MV-4-11 (cell line): ENCODE measurements at places on chromosomes 3 and 15.
A peak's percentile ranks its signal among the peaks of the same experiment; 100 is the strongest.

DNA sequence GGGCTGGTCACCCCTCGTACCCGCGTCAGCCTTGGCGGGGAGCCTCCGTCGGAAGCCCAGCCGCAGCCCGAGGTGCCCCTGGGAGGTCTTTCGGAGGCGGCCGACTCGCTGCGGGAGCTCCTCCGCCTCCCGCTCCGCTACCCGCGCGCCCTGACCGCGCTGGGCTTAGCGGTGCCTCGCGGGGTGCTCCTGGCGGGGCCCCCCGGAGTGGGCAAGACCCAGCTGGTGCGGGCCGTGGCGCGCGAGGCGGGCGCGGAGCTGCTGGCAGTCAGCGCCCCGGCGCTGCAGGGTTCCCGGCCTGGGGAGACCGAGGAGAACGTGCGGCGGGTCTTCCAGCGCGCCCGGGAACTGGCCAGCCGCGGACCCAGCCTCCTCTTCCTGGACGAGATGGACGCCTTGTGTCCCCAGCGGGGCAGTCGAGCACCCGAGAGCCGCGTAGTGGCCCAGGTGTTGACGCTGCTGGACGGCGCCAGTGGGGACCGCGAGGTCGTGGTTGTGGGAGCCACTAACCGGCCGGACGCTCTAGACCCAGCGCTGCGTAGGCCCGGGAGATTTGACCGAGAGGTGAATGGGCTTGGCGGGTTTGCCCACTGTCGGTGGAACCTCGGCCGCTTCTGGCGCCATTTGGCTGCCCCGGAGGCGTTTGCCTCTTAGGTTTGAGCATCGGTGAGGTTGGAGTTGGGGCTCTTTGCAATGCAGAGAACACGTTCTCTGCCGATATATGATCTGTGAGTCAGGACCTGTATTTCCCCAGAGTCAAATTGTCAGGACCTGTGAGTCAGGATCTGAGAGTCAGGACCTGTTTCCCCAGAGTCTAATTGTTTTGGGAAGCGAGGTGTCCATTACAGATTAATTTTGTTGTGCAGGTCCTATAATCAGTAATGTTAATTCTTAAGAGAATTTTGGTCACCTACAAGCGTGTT, 24.9 kb upstream of the GATM start:
- peak; percentile 25 for DNase-seq

GRCh38 chr3:59957150-59957549, 907.3 kb upstream of the CFAP20DC start:
- no peak for DNase-seq

- no peak for DNase-seq
Observed at GRCh38 chr3:52503788-52504424, 8.8 kb downstream of the STAB1 start.

DNA sequence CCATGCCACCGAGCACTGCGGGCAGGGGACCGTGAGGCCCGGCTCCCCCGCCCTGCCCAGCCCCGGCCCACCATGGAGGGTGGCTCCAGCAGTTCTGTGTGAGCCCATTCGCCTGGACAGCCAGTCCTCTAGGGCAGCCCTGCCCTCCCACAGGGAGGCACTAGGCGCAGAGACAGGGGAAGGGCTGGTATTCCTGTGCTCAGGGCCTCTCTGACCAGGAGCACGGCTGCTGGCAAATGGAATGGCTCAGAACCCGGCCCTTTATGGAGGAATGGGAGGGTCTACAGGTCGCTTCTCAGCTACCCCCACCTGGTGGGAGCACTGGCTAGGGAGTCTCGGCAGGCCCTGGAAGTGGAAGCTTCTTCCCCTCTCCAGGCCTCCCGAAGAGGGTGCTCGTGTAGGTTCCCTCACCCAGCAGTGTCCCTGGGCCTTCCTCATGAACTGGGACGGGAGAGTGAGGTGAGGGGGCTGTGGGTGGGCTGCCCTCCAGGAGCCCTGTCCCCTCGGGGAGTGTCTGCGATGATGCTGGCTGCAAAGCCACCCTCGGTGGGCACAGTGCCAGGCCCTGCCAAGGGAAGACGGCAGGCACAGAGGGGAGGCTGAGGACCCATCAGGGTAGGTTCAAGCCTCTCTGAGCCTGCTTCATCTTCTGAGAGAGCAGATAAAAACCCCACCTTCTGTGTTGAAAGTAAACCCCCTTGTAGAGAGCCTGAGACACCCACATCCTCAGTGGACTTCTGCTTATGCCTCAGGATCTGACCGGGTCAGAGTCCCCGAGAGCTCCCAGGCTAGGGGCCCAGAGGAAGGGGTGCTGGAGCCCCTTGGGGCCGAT, 1.5 kb downstream of the MELTF start:
- no peak for DNase-seq

- peak; percentile 91 for DNase-seq
Observed at GRCh38 chr3:31043184-31043819, 148.8 kb upstream of the GADL1 start.

DNA sequence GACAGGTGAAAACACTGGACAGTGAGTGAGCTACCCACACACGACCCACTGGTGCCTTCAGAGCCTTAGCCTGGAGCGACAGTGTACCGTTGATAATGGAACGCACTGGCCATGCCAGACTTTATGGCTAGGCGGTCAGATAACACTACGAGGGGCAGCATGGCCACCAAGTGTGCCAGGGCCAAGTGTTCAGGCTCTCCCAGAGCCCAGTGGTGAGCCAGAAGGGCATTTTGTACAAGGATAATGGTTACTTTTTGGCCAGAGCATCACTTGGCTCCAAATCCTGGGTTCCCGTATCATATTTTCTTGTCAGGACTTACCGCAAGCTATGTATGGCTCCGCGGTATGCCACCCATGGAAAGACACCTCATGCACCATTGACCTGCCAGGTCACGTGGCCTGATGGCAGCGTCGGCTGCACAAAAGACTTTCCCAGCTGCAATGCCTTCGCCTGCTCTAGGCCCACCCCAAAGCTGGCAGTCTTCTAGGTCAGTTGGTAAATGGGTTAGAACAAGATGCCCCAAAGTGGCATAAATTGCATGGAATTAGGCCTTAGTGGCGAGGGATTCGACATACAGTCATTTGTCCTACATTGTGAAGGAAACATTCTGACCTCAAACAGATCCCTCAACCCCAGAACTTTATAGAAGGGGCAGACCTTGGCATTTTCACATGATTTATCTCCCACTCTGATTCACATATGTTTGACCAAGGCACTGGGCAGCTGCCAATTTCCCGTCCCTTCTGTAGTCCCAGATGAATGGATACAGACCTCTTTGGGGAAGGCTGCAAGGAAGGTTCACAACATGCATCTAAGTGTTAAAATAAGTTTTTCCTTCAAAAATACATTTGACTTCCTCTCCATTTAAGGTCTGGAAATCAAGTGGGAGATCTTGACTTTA, 12.2 kb upstream of the SLC28A1 start:
- DNase-seq: no peak

DNA sequence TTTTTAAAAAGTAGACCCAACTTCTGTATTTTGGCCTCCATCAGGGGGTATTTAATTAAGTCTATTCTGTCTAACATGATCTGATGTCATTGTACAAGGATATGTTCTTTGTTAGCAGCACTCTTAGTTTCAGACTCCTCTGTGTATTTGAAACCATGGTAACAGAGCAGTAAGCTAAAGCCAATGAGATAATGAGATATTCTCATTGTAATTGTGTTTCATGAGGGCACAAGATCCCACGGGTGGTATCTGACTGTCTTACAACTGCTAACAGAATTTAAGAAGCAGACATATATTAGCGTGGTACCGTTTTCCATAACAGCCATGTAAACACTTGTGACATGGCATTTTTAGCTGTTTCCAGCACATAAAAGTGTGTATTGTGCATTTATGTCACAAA, 251.2 kb upstream of the VEPH1 start:
- DNase-seq: no peak

DNA sequence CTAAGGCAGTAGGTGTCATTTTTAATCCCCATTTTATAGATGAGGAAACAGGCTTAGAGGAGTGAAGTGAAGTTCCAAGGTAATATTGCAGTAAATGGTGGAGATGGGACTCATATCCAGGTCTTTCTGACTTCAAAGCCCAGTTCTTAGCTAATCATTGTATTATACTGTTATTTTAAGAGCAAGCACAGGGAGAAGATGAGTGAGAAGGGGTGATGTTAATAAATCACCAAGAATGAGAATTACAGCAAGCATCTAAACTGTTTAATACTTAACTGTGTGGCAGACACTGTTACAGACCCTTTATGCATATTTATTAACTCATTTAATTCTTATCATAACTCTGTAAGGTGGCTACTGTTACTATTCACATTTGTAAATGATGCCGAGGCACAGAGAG, 61.2 kb downstream of the VPS8 start:
- no peak for DNase-seq

GRCh38 chr15:101017093-101017754, 98.1 kb downstream of the LRRK1 start:
- DNase-seq: no peak

DNA sequence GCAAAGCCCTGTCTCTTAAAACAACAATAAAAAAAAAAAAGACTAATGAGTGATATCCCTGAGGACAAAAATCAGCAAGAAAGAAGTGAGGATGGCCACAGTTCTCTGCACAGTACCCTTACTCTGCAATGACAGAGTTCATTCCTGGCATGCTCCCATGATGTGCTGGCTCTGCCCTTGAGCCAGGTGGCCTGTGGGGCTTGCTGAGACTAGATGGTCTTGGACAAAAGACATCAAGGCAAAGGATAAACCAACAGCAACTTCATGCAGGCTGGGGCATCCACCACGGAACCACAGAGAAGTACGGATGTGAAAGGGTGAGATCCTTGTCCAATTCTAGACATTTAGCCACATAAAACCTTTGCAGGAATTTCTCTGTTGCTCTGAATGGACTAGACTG, 12.7 kb downstream of the MGLL start:
- no peak for DNase-seq

GRCh38 chr3:185733980-185734724, 90.7 kb downstream of the IGF2BP2 start:
- DNase-seq: peak; percentile 50

- no peak for DNase-seq
Observed at GRCh38 chr3:24917908-24918307, 423.3 kb upstream of the THRB start.

- no peak for DNase-seq
Observed at GRCh38 chr3:8990266-8991215, 27.3 kb upstream of the RAD18 start.

DNA sequence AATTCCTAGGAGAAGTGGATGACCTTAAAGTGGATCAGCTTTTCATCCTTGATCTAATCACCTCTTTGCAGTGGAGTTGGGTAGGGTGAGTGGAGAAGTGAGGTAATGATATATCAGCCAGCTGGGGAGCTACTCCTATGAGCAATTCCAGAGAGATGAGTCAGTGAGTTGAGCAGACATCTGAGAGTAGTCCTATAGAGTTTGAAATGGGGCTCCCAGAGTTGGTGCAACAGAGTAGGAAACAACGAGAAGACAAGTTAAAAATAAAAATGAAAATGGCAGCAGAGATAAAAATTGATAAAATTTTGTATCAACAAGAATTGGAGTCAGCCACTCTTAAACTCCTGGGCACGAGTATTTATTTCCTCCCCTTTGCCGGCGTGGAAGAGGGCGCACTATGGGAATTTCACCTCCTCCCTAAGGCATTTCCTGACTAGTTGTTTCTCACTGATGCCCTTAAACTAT, 150.8 kb upstream of the DPH6 start:
- DNase-seq: no peak

GRCh38 chr3:51974963-51975851, at the start of gene ABHD14A:
ABHD14A (plus strand) TSS chr3:51975064; CDS start chr3:51975136, 72 bp downstream.
- peak; percentile 50 for DNase-seq

- no peak for DNase-seq
Observed at GRCh38 chr15:89278307-89278706, 34.5 kb downstream of the FANCI start.

- no peak for DNase-seq
Observed at GRCh38 chr3:85495602-85496001, 536.8 kb downstream of the CADM2 start.

DNA sequence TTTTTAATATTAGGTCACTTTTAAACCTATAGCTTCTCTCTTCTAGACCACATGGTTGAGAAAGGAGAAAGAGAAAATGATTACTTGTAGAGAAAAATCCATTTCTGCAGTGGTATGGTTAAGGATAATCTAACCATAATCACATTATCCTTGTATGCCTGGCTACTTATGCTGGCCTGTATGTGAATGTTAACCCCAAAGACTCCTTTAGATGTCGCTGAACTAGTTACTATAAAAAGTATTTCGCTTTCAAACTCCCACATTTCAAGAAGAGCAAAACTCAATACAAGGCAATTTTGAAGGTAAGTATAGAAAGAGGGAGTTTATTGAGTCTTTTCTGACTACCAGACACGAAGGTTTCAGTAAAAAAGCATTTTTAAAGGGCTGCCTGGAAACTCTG, 2.2 kb downstream of the KCTD6 start:
- no peak for DNase-seq

DNA sequence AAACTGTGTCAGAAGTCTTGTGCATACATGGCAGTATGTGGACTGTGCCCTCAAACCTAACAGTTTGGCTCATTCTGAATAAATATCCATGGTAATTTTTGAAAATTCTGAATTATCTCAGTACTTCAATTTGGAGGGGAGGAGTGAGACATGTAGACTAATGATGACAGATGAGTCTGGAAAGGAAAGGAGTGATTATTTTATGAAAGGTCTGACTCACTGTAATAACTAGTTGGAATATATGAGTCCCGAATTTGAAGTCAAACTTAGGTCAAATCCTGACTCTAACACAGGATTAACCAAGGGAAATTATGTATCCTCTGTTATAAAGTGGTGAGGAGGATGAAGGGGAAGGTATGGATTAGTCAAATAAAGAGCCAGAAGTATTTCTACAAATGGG, 38.6 kb downstream of the SUCNR1 start:
- DNase-seq: no peak

- no peak for DNase-seq
Observed at GRCh38 chr15:65847989-65848388, 21.3 kb upstream of the RAB11A start.

DNA sequence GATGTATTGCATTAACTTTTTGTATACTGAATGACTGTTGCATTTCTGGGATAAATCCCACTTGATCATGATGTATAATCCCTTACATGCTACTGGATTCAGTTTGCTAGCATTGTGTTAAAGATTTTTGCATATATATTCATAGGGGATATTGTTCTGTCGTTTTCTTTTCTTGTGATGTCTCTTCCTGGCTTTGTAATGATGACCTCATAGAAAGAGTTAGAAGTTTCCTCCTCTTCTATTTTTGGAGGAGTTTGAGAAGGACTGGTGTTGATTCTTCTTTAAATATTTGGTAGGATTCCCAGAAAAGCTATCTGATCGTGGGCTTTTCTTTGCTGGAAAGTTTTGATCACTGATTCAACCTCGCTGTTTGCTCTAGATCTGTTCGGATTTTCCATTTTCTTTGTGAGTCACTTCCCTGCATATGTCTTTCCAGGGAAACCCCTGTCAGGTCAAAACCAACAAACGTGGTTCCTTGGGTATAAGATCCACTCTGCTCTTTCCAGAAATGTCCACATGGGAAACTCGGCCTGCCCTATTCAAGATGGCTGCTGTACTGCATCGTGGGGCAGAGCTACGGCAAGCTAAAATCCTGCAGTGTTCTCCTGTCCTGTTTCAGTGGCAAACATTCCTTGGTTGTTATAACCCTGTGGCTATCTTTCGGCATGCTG, 120.4 kb downstream of the GABRG3 start:
- DNase-seq: no peak

- no peak for DNase-seq
Observed at GRCh38 chr3:141649871-141650270, 88.2 kb upstream of the RNF7 start.
